ENCODE measurements at places on chromosomes 4 and X.

DNA sequence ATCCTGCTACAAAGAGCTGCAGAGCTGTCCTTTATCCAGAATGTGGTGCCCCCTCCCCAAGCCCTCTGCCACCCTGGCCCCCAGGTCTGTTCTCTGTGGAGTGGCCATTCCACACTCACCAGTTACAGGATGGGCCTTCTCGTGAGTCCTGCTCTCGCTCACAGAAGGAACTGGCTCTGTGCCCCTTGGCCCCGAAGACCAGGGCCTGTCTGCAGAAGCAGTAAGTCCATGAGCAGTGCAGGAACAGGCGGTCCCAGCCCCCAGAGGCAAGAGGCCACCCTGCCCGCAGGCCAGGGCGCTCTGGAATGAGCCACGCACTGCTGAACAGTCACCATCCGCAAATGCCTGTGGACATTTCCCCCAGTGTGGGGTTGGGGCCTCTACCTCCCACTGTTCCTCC lies 92.2 kb downstream of the DCTD start:
- no peaks in the 10 kb centered on the region for H3K4me1 ChIP-seq
- H3K4me3 ChIP-seq = no peak overlapping the region
- no peak for DNase-seq

GRCh38 chrX:44157283-44157682 lies 184.1 kb upstream of the NDP start:
- no peaks in the 10 kb centered on the region for H3K36me3 ChIP-seq
- no peaks in the 10 kb centered on the region for H3K27me3 ChIP-seq
- no peak overlapping the region for H3K4me3 ChIP-seq
- H3K4me1 ChIP-seq = no peaks in the 10 kb centered on the region
- DNase-seq = no peak

- no peak overlapping the region for H3K4me3 ChIP-seq
- H3K4me1 ChIP-seq = no peaks in the 10 kb centered on the region
- no peaks in the 10 kb centered on the region for H3K27me3 ChIP-seq
- DNase-seq = no peak
- no peak overlapping the region for H3K27ac ChIP-seq
- no peaks in the 10 kb centered on the region for H3K36me3 ChIP-seq
These were observed 11.4 kb upstream of the FGF2 start for GRCh38 chr4:122815248-122815647.

- H3K27me3 ChIP-seq = no peaks in the 10 kb centered on the region
- DNase-seq = no peak
- H3K27ac ChIP-seq = no peak overlapping the region
- no peaks in the 10 kb centered on the region for H3K4me1 ChIP-seq
These were observed 61.2 kb downstream of the SH3BGRL start for GRCh38 chrX:81263059-81263458.
